Jurkat, Clone E6-1 (cell line): ENCODE measurements at places on chromosomes 4 and X.
A peak's percentile ranks its signal among the peaks of the same experiment; 100 is the strongest.

DNA sequence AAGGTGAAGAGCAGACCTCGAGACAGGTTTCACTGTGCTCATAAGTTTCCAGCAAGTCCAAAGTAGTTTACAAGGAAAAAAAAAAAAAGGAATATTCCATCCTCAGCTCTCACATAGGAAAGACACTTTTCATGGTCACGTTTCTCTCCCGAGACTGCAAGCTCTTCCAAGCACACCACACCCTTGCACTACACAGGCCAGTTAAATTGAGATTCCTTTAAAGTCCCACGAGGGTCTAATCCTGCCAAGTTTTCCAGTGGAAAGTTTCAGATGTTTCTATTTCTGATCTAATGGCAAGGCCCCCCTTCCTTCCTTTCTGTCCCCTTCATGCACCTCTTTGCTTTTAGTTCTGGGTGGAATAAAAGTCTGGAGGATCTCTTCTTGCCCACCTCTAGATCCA lies 67.9 kb upstream of the PCDH19 start:
- no peak for DNase-seq

GRCh38 chr4:141142423-141142822 lies 9.2 kb upstream of the RNF150 start:
- DNase-seq, result no peak

DNA sequence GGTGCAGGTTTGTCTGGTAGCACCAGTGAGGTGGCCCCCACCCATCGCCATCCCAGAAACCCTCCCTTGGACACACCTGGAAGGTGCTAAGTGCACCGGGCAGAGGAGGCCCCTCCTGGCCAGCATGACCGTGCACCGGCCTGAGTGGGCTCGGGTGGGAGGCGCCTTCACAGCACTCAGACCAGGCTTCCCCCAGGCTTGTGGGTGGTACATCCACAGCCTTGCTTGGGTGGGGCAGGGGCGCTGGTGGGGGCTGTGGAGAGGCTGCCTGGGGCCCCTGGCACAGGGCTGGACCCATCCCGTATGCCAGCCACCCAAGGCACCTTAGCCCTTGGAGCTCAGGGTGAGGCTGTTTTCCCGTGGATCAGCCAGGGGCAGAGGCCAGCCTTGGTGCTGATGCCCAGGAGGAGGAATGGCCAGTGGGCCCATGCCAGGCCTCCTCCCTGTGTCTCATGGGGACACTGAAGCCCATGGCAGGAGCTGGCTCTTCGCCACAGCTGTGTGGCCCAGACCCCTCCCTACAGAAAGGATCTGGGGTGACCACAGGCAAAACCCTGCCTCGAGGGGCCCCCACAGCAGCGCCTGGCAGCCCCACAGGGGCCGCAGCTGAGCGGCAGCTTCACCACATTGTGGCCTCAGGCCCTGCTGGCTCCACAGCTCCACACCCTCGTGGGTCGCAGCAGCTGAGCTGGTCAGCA lies 21.4 kb downstream of the NKX1-1 start:
- no peak for DNase-seq

DNA sequence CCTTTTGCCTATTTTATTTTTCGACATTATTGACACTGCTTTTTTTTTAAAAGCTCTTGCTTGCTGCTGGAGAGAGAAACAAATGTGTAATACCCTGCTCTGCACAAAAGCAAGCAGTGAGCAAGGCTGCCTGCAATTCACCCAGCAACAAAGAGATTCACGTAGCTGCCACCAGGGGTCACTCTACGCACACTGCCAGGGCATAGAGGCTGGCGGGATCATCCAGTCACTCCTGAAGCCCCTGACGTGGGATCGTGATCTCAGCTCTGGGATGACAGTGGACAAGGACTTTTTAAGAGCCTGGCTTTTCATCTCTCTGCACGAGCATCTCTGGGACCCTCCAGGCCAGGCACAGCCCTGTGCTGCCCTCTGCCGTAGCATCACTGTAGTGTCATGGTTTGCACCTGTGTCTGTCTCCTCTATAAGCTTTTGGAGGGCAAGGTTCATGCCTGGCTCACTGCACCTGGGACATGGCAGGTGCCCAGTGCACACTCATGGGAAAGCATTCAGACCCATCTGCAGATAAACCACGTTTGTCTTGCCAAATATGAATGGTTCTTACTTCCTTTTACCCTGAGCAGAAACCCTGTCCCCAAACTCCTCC lies 19.8 kb downstream of the C4orf50 start:
- peak; percentile 42 for DNase-seq

- DNase-seq, result peak; percentile 28
Measured at GRCh38 chr4:67909905-67910584, 26.2 kb upstream of the TMPRSS11D start.

DNA sequence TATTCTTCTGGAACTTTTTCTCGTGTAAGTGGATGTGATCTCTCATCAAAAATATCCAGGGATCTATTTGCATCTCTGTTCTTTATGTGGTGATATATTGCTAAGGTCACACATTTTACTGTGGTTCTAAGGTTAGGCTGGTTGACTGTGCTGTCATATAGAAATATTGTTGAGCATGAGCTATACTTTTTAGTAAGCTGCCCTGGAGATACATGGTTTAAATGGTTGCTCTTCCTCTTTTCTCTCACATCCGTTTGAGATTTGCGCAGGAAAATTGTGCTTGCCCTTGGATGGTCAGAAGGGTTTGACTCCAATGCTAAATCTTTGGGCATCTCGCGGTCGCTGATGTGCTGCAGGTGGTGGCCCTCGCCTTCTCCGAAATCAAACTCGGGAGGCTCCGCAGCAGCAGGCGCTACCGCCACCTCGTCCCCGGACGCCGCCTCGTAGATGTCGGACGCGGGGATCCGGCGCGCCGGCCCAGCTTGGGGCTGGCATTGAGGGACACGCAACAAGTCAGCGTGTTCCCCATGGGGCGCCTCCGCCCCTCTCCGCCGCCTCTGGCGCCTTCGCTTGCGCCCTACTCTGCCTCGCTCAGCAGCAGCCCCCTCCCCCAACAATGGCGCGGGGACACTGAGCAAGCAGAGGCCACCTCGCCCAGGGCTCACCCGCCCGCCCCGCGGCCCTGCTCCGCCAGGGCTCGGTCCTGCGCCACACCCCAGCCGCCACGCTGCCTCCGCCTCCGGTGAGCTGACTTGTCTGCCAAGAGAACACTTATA lies 154.5 kb downstream of the MSN start:
- DNase-seq, result no peak

GRCh38 chr4:112329672-112330375 lies 32.7 kb downstream of the ALPK1 start:
- no peak for DNase-seq

- DNase-seq, result peak; percentile 52
Measured at GRCh38 chrX:45807572-45808425, 607.1 kb upstream of the DIPK2B start.
